ENCODE measurements at places on chromosomes 12 and 14.

GRCh38 chr12:106093246-106093645, 45.5 kb downstream of the NUAK1 start:
- DNase-seq: no peak

DNA sequence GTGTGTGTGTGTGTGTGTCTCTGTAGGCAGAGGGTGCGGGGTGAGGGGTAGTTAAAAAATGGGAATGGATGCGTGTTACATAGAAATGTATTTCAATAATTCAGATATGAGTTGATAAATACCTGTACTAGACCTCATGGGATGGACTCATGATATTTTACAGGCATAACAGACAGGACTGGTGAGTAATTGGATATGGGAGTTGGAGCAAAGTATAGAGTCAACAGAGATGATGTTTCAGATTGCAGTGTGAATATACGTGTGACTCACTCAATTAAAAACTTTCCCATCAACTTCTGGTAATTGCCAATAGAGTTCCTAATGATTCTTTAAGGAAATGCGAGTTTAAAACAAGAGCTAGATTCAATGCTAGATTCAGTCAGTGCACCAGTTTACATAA, 711.9 kb downstream of the C12orf50 start:
- no peak for DNase-seq

GRCh38 chr12:106633451-106633823, 50.6 kb downstream of the RFX4 start:
- DNase-seq: no peak

GRCh38 chr12:80551897-80552296, 107.9 kb downstream of the PTPRQ start:
- DNase-seq: no peak

GRCh38 chr14:30443368-30444007, 115.5 kb upstream of the G2E3 start:
- DNase-seq: no peak

- no peak for DNase-seq
Measured at GRCh38 chr14:74478996-74479635, 14.0 kb downstream of the NPC2 start.

DNA sequence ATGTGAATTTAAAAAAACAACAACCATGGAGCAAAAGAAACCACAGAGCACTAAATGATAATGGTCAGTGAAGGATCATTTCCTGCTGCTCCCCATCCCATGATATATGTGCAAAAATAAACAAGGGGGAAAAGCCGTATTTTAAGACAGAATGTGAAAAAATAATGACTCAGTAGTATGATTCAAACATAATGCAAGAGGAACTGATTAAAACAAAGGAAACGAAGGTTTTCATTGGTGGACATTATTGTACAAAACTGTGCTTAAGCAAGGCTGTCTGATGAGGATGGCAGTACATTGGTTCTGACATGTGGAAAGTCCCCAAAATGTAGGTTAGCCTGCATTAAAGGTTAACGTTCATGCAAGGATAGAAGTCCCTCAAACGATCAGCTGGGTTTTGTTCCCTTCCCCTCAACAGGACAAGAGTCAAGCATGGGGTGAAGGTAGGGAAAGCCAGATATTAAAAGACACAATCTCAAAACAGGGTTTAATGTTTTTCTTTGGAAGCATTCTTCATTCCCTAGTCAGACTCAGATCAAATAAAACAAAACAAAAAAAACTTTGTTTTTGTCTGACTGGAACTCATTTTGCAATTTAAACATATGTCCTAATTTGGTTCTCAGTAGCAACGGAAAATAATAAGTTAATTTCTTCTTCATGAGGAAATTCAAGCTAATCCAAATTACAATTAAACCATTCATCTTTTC, 26.3 kb upstream of the PTGDR start:
- no peak for DNase-seq

- no peak for DNase-seq
Measured at GRCh38 chr12:6182279-6182898, 17.8 kb upstream of the CD9 start.

DNA sequence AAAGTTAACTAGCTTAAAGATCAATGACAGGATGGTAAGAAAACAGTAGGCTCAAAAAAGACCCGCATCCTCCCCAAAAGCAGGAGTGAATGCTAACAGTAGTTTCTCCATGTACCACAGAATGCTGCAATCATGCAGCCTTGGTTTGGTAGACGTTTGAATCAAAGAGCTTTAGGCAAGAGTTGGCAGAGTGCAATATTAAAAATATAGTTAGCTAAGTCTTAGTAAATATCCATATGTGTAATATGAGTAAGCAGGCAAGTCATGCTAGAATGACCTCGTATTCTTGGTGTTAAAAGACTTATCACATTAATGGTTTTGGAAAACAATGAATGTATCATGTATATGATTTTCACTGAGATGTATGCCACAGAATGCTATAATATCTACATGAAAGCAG, 18.8 kb upstream of the KLRF1 start:
- DNase-seq: no peak

- no peak for DNase-seq
Measured at GRCh38 chr14:28751467-28752058, 15.0 kb upstream of the FOXG1 start.

DNA sequence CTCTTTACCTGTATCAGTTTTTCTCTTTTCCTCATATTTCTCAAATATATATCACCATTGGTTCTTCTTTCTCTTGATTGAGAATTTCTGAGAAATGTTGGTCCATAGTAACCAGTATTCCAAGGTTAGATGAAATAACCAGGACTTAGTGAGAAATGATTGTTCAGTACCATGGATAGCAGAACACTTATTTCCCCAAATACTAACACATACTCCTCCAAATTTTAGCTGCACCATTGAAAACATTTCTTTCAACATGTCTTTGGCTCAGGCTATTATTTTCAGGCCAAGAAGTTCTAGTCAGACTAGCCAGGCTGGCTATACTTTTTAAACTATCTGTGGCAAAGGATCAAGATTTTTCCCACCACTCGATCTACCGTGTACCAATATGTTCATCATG, 113.3 kb downstream of the PTPRO start:
- no peak for DNase-seq

DNA sequence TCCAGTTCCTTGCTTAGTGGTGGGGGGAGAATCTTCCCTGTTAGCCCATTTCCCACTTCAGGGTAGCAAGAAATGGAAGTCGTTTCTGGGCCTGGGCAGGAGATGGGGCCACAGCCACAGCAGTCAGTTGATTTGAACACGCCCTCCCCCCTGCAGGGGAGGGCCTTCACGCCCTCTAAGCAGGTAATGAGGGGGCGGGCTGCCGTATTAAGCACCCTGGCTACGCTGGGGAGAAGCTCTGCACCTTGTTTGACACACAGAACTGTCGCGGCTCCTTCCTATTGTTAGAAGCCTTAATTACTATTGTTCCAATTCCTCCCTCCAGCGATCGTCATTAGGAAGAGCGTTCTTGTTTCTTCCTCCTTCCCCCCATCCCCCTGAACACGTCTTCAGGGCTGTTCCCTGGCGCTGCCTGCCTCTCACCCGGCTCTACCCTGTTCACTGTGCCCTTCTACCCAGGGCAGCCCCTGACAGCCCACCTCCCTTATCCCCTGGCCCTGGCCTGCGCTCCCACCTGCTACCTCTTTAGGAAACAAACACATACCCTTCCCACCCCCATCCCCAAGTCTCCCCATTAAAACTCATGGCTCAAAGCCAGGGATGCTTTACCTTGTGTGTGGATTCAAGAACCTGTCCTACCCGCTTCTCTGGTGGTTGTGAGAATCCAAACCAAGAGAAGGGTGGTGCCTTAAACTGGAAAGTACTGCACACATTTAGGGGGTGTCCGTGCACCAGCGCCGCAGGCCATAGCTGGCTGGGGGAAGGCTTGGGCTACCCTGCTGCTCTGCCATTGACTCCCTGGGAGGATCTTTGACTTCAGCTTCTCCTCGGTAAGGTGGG, 137.6 kb downstream of the TSPAN9 start:
- DNase-seq: no peak

GRCh38 chr14:93778453-93778852, 9.8 kb downstream of the PRIMA1 start:
- DNase-seq: no peak

DNA sequence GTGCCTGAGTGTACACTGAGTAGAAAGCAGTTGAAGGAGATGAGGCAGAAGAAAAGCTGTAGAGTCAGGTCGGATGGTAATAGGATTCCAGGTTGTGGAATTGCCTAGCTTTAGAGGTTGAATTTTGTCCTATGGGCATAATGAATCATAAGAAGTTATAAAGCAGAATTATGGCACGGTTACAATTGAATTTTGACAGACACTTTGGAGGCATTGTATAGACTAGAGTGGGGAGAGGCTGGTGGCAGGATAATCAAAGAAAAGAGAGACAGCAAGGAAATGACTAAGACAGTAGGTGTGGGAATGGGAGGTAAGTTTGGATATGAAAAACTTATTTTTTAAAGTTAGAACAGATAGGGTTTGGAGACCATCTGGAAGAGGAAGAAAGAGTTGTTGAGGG, 102.6 kb downstream of the NTN4 start:
- no peak for DNase-seq

DNA sequence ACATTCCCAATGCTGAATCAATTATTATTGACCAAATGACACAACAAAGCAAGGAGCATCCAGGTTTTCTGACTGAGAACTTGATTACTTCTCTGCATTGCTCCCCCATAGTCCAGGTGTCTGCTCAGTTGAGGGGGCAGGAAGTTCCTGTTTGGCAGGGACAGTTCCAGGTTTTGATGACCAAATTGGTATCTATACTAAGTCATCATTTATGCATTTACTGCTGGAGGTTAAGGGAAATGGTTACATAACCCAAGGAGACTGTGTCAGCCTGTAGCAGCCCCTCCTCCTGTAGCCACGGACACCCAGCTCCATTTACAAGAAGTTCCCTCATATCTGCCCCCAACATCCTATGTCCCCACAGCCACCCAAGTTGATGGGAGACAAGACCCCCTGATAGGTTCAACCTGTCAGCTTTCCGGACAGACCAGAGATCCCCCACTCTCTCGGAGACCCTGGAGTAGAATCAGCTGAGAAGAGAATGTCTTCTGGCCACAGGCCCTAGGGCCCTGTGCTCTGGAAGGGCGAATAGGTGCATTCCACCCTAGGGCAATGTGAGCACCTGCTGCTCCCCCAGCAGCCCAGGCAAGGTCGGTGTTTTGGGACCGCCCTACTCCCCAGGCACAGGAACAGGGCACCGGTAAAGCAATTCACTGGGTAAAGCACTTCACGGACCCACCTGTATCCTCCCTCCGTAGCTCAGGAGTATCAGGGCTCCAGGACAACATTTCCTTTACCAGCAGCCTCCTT, 23.6 kb downstream of the IRF2BPL start:
- no peak for DNase-seq

DNA sequence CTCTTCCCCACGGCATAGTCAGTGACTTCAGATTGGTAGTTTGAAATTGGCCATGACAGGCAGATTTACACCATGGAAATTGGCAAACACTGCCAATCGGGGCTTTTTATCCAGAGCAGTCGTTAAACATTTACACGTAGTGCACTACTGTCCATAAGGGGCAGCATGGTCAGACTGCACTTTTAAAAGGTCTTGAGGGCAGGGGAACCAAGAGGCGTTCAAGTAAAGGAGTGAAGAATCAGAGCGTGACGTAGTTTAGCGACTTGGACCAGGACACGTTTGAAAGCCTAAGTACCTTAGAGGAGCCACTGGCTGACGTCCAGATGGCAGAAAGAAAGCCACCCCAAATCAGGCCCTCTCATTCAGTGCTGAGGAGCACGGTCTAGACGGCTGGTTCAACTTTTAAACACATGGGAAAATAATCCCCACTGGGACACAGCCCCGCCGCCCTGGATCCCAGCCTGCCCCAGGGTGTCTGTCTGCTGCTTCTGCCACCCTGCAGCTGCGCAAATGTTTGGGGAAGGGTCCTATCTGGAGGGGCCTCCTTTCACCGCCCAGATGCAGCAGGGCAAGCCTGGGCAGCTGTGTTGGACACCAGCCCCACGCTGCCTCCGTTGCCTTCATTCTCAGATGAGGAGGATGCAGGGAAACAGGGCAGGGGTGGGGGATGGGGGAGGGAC, 52.5 kb upstream of the PPP2R5C start:
- no peak for DNase-seq

- no peak for DNase-seq
Measured at GRCh38 chr12:84874825-84875139, 37.8 kb downstream of the SLC6A15 start.

- no peak for DNase-seq
Measured at GRCh38 chr12:123064366-123064765, 83.9 kb downstream of the ARL6IP4 start.

Measured in stimulated activated CD4-positive, alpha-beta T cell treated with anti-CD3 and anti-CD28 coated beads, TNF-alpha, amount 100 ng/mL, for 24 hours (primary cell).